ENCODE measurements at places on chromosomes 12 and 14.

DNA sequence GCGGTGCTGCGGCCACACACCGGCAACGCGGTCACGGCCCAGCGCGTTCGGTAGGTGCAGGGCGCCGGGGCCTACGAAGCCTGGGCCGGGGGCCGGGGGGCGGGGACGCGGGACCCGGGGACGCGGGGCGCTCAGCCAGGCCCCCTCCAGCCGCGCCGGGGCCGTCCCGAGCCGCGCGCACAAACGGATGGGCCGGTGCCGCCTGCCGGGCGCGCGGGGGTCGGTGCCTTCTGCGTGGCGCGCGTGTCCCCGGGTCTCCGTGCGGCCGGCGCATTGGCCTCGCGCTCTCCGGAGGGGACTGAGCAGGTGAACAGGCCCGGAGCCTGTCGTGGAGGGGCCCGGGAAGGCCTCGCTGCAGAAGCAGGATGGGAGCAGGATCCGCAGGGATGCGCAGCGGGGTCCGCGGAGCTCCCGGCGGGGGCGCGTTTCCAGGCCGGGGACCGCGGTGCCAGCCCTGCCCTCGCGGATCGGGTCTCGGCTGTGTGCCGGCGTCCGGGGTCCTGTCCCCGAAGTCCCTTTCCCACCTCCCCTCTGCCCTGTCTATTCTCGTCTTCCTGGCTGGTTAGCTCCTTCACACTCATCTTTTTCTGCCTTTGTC lies 421 bp downstream of the GLT1D1 start:
- peak; percentile 76 for DNase-seq

- no peak for DNase-seq
Measured at GRCh38 chr12:6891646-6892001, 13.0 kb upstream of the LRRC23 start.

DNA sequence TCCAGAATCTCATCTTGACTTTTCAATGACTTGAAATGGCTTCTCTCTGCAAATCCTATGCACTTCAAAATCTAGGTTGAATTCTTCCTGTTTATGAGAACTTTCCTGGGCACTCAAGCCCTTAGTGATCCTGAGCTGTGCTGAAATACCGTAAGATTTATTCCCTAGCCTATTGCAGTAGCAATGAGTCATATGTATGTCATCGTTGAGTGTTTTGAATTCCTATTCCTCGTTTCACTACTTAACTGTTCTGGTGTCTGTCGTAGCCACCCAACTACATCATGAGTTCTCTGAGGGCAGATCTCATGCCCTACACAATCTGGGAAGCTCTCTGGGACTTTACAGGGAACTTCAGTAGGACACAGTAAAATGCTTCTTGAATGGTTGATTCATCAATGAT lies 190.8 kb upstream of the TMEM132C start:
- no peak for DNase-seq

GRCh38 chr12:88418856-88419497 lies 161.3 kb downstream of the KITLG start:
- DNase-seq: no peak

GRCh38 chr12:108833757-108834472 lies 23.5 kb downstream of the SSH1 start:
- DNase-seq: no peak

- DNase-seq: no peak
Measured at GRCh38 chr12:12804011-12804410, 9.1 kb upstream of the DDX47 start.

GRCh38 chr14:68246074-68246785 lies 426.7 kb downstream of the RAD51B start:
- DNase-seq: no peak

DNA sequence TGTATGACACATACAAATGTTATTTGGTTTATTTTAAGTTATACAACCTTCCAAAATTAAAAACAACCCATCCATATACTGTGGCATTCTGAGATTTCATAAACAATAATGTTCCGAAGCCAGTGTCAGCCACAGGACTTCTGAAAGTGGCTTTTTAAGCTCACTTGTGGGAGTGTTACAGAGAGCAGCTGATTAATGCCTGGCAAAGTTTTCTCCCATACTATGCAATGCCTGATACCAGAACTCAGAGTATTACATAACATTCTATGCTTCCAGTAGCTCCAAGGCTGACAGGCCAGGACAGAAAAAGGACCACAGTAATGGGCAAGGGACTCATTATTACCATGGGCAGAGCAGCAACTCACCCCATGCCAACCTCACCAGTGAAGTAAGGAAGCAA lies 29.3 kb downstream of the NELL2 start:
- DNase-seq: no peak

GRCh38 chr12:24922090-24922489 lies 26.8 kb downstream of the BCAT1 start:
- no peak for DNase-seq

GRCh38 chr12:58701536-58701935 lies 218.8 kb downstream of the LRIG3 start:
- no peak for DNase-seq

DNA sequence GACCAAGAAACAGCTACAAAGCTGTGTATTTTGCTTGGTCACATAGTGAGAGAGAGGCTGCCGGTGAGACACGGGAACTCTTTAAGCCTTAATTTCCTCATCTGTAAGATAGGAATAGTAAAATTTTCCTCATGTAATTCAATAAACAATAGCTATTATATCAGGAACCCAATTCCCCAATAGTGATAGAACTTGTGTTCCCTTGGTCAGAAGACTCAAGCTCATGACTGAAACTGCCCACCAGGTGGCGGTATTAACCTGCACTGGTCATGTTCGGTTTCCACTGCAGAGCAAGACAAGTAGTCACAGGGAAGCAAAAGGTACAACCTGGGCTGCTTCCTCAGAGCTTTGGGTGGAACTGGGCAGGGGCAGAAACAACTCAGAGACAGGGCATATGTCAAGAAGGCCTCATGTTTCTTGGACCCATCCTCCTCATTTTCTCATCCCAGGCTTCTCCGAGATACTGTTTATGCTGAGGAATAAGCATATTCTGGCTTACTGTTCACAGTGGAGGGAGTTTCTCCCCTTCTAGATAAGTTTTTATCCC lies 4.2 kb upstream of the AJUBA start:
- DNase-seq: peak; percentile 96

DNA sequence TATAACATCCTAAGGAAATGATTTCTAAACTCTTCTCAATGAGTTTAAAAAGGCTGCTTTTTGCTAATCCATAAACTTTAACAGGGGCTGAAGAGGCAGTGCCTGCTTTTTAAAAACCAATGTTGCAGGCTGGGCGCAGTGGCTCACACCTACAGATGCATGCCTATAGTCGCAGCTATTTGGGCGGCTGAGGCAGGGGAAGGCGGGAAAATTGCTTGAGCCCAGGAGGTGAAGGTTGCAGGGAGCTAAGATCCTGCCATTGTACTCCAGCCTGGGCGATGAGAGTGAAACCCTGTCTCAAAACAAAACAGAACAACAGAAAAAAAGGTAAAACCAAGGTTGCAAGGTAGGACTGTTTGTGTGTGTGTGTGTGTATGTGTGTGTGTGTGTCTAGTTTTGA lies 531.2 kb downstream of the DIO2 start:
- no peak for DNase-seq

GRCh38 chr12:1698720-1699119 lies 7.8 kb downstream of the ADIPOR2 start:
- no peak for DNase-seq

DNA sequence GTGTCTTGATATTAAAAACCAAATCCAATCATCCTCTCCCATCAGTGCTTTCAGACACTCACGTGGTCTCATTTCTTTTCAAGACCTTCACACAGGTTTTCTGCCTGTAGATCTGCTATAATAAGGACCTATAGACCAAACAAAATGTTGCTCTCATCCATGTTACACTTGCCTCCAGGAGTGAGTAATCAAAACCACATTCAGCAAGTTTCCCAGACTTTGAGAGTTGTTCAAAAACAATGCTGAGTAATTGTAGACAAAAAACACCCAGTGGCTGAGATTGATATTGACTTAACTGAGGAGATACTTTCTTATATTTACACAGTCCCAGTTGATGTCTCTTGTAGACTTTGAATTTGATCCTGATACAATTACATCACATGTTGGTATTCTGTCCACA lies 383.1 kb downstream of the TMEM132D start:
- DNase-seq: no peak

GRCh38 chr14:100670753-100671049 lies 56.0 kb upstream of the DLK1 start:
- peak; percentile 41 for DNase-seq
